NCI-H1930 (cell line): ENCODE measurements at places on chromosomes 6 and 20.
A peak's percentile ranks its signal among the peaks of the same experiment; 100 is the strongest.

GRCh38 chr6:6002005-6002847 is 4.5 kb downstream of the NRN1 start:
- DNase-seq = no peak

DNA sequence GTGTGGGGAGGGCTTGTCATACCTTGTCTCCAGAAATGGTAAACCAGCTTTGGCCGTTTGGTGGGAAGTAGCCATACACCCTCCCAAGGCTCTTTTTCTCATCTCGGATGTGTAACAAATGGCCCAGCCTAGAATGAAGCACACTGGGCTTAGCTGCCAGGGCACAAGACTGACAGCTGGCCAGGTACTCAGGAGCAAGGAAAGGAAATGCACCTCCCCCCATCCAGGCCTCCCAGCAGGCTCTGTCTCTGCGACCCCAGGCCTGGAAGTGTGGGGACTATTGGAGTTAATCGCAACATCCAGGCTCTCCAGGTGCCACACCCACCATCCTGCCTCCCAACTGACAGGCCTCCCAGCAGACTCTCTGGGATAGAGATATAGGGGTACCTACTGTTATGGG is 43.0 kb downstream of the MRS2 start:
- no peak for DNase-seq

- DNase-seq = no peak
Observed at GRCh38 chr20:32678948-32679347, 5.2 kb upstream of the C20orf203 start.

- no peak for DNase-seq
Observed at GRCh38 chr6:21780679-21781078, 187.1 kb downstream of the SOX4 start.

- no peak for DNase-seq
Observed at GRCh38 chr6:84847390-84848160, 83.2 kb upstream of the TBX18 start.

DNA sequence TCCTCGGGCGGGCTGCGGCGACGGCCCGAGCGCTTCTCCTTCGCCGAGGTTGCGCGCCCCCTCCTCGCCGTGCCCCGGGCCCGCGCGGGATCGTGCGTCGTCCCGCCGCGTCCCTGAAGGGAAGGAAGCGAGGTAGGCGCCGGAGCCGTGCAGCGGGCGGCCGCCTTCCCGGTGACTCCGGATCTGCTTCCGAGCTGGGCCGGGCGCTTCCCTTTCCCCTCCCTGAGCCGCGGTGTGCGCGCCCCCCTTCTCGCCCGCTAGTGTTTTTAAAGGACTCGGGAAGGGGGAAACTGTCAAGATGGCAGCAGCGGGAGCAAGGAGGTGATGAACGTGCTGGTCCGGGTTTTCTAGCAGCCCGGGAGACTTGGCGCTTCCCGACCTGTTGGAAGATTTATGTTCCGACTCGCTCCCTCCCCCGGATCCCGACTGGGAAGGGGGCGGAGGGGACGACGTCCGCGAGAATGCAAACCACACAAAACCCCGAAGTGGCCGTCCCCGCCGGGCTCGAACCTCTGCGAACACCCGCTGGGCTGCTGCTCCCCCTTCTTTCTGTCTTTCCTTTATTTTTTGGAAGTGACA is 744 bp upstream of the FOXO3 start:
- peak; percentile 31 for DNase-seq

- no peak for DNase-seq
Observed at GRCh38 chr6:148704400-148705246, 42.2 kb upstream of the UST start.

- DNase-seq = no peak
Observed at GRCh38 chr6:132070356-132070755, 119.2 kb upstream of the CCN2 start.

DNA sequence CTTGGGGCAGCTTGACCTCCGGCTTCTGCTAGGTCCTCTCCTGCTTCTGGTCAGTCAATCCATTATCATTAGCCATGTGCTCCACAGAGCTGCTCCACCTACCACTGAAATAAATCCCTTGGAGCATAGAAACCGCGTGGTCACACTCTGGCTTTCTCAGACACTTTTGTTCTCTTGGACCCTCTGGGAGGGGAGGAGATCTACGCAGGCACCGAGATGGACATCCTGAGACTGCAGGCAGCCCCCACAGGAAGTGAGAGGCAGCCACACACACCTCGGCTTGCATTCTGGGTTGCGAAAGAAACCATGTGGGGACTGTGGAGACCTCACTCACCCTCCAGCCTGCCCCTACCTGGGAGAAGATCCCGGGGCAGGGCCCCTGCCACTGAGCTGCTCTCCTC is 79.5 kb downstream of the FYN start:
- DNase-seq = no peak

GRCh38 chr6:7392402-7392801 is 2.8 kb downstream of the RIOK1 start:
- no peak for DNase-seq

- no peak for DNase-seq
Observed at GRCh38 chr20:10059006-10059405, 24.2 kb downstream of the ANKEF1 start.

DNA sequence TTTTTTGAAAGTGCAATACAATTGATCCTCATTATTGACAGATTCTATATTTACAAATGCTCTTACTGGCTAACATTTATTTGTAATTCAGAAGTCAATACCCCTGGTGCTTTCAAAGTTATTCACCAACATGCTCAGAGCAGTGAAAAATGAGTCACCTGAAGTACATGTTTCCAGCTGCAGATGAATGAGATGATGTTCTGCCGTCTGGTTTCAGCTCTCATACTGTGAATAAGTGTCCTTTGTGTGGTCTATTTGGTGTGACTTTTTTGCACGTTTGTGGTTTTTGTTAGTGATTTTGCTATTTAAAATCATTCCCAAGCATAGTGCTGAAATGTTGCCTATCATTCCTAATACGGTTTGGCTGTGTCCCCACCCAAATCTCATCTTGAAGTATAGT is 22.3 kb upstream of the EYA4 start:
- DNase-seq = no peak

DNA sequence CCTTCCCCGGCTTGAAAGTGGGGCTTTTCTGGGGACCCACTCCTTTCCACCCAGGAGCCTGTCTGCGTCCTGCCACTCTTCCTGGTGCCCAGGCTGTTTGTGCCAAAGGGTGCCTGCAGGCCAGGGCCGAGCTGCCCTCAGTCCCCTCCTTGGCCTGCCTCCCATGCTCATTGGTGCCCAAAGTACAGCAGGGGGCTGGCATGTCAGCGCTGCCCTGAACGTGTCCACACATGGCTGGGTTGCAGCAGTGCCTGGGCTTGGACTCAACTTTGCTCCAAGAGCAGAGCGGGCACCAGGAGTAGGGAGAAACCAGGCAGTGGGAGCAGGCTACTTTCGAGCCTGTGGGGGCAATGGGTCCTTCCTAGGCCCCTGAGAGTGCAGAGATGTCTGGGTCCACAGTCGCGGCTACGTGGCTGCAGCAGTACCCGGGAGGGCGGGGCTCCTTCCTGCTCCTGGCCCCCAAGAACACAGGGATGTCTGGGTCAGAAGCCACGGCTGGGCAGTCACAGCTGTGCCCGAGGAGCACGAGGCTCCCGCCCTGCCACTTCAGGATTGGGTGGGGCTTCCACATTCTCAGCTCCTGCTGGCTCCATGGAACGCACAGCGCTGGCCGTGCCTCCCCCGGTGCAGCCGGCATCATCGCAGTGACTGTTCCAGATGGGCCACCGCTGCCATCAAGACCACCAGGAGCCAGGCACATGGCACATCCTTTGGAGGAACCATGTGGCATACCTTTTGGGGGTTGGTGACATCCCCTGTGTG is 50.0 kb upstream of the CLDN20 start:
- DNase-seq = no peak

- no peak for DNase-seq
Observed at GRCh38 chr6:53943395-53943794, 148.6 kb downstream of the LRRC1 start.

GRCh38 chr6:53326372-53327016 is 22.3 kb downstream of the ELOVL5 start:
- DNase-seq = no peak

DNA sequence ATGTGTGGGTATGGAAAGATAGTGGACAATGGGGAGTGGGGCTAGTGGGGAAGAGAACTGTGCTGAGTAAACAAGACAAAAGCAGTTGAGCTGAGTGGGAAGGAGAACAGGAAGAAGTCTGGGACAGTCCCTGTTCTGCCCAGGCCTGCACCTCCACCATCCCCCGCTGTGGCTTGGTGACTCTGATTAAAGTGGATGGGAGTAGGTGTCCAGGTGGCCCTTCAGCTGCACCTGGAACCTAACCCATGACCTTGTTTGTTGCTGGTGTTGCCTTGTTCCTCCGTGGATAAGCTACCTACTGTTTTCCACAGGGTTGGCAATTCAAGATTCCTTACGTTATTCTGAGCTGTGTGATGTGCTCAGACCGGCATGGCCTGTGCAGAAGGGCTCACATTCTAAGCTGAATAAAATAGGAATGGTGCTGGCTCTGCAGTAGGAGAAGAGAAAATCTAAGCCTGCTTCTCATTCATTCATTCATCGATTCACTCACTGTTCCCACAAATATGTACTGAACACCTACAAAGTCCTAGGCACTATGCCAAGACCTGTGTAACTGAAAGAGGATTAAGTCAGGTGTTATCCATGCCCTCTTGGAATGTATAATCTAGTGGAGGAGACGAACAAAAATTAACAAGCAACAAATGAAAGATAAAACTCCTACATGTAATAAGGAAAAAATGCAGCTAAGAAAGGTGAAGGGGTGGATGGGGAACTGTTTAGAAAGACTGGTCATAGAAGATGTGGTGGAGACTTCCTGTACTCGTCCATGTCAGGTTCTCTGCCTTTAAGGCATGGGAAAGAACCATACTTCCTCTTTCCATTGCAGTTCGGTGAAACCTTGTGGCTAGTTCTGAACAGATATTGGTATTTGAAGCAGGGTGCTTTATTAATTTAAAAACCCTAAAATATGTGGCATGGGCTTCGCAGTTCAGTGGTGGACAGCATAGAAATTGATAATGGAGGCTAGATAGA is 10.1 kb upstream of the CALHM6 start:
- no peak for DNase-seq

GRCh38 chr6:127737009-127737486 is 160.1 kb downstream of the C6orf58 start:
- DNase-seq = peak; percentile 30

GRCh38 chr6:169534039-169534421 is 167.8 kb downstream of the WDR27 start:
- no peak for DNase-seq

GRCh38 chr6:82602776-82603175 is 239.2 kb downstream of the TPBG start:
- DNase-seq = no peak

DNA sequence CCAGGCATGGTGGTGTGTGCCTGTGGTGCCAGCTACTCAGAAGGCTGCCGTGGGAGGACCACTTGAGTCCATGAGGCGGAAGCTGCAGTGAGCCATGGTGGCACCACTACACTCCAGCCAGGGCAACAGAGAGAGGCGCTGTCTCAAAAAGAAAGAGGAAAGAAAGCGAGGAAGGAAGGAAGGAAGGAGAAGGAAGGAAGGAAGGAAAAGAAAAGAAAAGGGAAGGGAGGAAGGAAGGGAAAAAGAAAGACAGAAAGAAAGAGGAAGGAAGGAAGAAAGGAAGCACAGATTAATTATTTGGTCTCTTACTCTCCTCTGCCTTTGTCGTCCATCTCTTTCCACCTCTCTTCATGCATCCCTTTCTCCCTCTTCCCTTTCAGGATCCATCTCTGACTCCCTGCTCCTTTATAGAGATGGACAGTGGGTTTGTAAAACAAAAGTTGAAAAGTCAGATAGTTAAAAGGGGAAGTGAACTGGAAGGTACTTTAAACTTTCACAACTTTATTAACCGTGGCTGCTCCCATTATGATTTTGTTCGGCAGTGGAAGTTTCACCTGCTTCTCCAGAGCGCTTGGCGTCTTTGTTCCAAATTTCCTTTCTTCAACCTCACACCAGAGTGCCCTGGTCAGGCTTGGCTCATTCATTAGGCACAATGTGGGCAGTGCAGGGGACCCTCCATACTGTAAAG is 1.5 kb downstream of the HLA-DQA1 start:
- no peak for DNase-seq

DNA sequence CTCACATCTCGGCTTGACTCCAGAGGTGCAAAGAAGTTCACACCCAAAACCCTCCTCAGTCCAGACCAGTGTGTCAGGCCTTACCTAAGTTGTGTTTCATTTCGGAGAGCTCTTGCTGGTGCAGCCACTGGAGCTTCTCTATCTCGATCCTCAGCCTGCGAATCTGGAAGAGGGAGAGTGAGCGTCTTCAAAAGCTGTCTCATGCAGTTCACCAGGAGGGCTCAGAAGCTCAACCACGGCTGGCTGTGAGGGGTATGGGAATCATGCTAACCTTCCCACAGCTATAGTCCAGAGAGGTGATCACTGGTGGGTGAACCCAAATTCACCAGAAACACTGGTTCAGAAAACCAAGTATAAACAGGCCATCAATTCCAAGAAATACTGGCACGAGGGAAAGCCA is 129.4 kb downstream of the ZMYND8 start:
- DNase-seq = no peak

GRCh38 chr6:144181639-144182038 is 31.3 kb downstream of the STX11 start:
- DNase-seq = no peak

DNA sequence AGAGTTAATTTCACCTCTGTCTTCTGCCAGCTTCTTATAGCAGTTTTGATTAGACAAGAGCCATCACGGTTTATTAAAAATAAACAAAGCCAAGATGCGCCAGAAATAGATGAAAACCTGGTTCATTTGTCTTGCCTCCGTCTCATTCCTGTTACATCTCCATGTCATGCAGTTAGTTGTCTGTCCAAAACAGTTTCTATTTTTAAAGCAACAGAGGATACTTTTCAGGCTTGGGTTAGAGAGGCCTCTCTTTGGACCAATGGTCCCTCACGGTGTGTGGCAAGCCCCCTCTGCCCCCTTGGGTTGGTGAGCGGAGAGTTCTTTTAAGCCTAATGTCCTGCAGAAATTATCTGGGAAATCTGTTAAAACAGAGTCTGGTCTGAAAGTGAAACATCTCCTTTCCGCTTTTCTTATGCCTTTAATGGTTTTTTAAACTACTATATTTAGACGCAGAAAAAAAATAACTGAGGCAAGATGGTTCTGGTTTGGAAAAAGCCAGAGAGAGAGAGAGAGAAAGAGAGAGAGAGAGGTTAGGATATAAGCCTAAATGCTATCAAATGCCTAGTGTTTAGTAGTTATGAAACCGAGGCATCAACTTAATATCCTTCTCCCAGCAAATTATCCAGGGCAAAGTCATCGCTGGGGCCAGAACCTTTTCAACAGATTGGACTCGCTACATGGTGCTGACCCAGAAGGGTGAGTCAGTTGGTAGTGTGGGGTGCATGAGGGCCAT is 64.5 kb downstream of the ZDHHC14 start:
- no peak for DNase-seq

GRCh38 chr6:19009769-19010168 is 622.6 kb downstream of the RNF144B start:
- no peak for DNase-seq

- DNase-seq = no peak
Observed at GRCh38 chr6:27088068-27088467, 159.4 kb upstream of the PRSS16 start.

GRCh38 chr6:6260196-6260722 is 60.2 kb downstream of the F13A1 start:
- DNase-seq = no peak

GRCh38 chr20:34539756-34540155 is 18.8 kb upstream of the MAP1LC3A start:
- no peak for DNase-seq

- DNase-seq = no peak
Observed at GRCh38 chr6:7705483-7705882, 20.4 kb upstream of the BMP6 start.

GRCh38 chr20:37319151-37319671 is 26.7 kb upstream of the SRC start:
- DNase-seq = no peak
